Small intestine (tissue), 16 donors: ENCODE measurements at places on chromosomes 3 and 15. TPM values are rescaled to one million over a fixed set of nuclear protein-coding genes. Genes with fewer than 3 reads are reported as not detected.

PRTG gene
- 0.19 TPM for polyA plus RNA-seq

CLDN16 gene
- polyA plus RNA-seq = not detected

DNA sequence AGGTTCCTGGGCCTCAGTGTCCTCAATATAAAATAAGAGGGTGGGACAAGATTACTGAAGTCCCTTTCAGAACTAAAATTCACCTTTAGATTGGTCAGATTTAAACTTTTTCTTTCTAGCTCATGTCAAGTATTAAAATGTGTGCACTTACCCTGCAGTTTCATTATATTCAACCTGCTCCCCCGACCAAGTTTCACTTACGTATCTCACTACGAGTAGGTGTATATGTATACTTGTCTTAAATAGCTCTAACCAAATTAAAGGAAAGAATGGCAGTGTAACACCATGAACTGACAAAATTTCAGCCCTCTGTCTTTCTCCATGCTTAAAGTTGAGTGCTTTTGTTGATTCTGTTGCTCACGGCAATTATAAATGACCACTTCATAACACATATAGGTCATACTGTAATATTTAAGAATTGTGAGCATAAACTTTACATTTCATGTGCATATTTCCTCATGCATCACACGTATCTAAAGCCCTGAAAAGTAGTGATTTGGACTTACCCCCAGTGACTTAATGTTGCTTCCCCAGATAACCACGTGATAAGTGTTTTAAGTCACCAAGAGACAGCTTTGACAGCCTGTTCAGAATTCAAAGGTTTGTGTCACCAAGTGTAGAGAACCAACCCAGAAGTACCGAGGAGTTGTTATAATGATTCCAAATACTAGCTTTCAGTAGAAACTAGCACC lies 70.0 kb downstream of the PGPEP1L start:
- H3K36me3 ChIP-seq = peaks cover under 1% of the 10 kb centered on the region
- H3K4me1 ChIP-seq = peaks cover 4% of the 10 kb centered on the region
- no peak overlapping the region for H3K27ac ChIP-seq
- H3K4me3 ChIP-seq = no peak overlapping the region
- DNase-seq = no peak

GRCh38 chr3:64620020-64620419 lies 67.8 kb downstream of the ADAMTS9 start:
- no peak overlapping the region for H3K4me3 ChIP-seq
- H3K4me1 ChIP-seq = no peaks in the 10 kb centered on the region
- DNase-seq = no peak
- no peak overlapping the region for H3K27ac ChIP-seq

DNA sequence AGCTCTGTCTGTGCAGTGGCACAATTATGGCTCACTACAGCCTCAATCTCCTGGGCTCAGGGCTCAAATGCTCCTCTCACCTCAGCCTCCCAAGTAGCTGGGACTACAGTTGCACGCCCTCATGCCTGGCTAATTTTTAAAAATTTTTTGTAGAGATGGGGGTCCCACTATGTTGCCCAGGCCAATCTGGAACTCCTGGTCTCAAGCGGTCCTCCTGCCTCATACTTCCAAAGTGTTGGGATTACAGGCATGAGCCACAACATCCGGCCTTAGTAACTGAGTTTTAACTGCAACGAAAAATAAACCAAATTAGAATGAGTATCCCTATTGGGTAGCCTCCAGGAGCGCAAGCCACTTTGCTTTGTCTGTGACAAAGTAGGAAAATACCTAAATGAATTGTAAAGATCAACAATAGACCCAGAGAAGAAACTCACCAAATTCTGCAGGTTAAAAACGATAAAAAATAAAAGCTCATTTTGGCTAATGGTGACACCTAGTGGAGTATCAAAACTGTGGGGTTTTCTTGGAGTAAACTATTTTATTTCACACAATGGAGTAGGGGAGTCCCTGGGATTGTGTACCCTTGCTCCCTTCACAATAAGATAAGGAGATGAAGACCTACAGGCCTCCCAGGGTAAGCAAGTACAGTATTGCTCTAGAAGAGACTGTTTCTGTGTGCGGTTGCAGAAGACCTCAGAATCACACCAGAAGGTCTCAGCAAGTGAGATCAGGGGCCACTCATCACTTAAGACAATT lies 21.0 kb upstream of the CA12 start:
- no peaks in the 10 kb centered on the region for H3K27me3 ChIP-seq
- H3K27ac ChIP-seq = no peak overlapping the region
- no peaks in the 10 kb centered on the region for H3K4me1 ChIP-seq
- H3K4me3 ChIP-seq = no peak overlapping the region

GRCh38 chr3:167198949-167199600 lies 181.0 kb downstream of the ZBBX start:
- H3K27me3 ChIP-seq = no peaks in the 10 kb centered on the region
- H3K4me3 ChIP-seq = no peak overlapping the region
- DNase-seq = no peak
- H3K4me1 ChIP-seq = no peaks in the 10 kb centered on the region
- H3K27ac ChIP-seq = no peak overlapping the region

GRCh38 chr15:46855388-46855787 lies 861.9 kb upstream of the SEMA6D start:
- no peaks in the 10 kb centered on the region for H3K27me3 ChIP-seq
- H3K27ac ChIP-seq = no peak overlapping the region
- no peaks in the 10 kb centered on the region for H3K36me3 ChIP-seq

GRCh38 chr3:150887031-150887430 lies 18.2 kb downstream of the MINDY4B start:
- H3K4me3 ChIP-seq = no peak overlapping the region
- DNase-seq = no peak
- no peaks in the 10 kb centered on the region for H3K27me3 ChIP-seq
- no peaks in the 10 kb centered on the region for H3K36me3 ChIP-seq
- no peaks in the 10 kb centered on the region for H3K4me1 ChIP-seq
- no peak overlapping the region for H3K27ac ChIP-seq
